ENCODE measurements at places on chromosomes 11 and 22.

- no peak for DNase-seq
Observed at GRCh38 chr11:20933086-20933485, 263.7 kb downstream of the NELL1 start.

DNA sequence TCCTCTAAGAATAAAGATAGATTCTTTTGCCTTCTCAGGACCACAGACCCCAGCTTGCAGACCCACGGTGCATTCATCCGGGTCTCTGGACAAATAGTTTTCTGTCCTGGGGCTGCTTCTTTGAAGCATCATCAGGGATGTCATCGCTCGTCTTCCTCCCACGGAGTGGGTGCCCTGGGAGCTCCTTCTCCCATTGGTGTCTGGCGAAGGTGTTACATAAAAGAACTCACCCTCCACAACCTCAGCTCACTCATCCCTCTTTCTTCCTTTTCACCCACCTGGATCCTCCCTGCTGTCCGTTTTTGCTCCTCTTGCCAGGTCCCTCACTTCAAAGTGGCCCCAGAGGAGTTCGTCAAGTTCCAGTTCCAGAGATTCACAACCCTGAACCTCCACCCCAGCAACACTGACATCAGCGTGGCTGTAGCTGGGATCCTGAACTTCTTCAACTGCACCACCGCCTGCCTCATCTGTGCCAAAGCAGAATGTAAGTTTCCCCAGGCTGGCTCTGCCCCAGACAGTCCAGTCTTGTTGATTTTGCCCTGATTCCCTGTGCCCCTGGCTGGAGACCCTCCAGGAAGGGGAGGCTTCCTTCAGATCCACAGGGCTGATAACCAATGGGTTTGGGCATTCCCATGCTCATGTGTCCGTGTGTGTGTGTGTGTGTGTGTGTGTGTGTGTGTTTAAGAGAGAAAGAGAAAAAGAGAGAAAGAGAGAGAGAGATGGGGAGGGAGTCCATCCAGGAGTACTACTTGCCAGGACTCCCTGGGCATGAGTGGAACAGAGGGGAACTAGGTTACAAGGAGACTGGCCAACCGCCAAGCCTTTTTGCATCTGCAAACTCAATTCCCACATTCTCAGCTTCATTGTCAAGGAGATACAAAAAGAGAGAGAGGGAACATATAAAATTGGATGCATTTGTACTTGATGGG is 204.2 kb upstream of the TBCEL start:
- DNase-seq = no peak

- DNase-seq = no peak
Observed at GRCh38 chr11:104570078-104570701, 328.1 kb downstream of the CASP12 start.

DNA sequence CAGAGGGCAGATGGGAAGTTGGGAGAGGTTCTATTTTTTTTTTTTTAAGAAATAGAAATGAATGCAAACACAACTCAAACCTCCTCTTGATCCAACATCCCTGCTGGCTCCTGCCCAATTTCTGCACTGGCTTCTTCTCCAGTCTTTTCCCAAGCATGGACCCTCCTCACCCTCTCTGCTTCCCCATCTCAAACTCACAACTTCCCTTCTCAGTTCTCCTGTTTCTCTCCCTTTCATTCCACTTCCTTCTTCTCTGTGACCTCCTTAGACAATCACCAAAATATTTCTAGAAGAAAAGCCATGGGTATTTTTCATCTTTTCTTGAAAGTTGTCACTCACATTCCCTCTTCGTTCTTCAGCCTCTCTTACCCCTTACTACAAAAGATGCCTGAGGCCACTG is 85.2 kb upstream of the VPREB1 start:
- no peak for DNase-seq

DNA sequence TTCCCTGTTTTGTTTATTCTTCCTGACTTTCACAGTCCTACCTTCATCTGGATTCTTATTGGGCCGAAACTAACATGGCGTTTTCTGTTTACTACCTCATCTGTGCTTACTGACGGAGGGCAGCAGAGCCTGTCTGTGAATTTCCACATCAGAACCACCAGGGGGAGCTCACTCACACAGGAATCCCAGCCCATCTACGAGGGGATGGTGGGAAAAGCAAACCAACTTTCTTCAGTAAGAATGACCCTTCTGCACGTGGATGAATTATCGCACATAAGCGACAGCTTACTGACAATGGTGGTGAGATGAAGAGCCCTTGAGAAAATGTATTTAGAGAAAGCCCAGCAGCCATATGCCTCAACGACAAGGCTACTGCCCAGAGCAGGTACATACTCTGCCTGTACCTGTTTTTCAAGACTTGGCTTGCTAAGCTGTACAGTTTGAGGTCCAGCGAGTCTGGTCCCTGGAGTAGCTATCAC is 42.5 kb downstream of the LARGE2 start:
- DNase-seq = peak; percentile 16

DNA sequence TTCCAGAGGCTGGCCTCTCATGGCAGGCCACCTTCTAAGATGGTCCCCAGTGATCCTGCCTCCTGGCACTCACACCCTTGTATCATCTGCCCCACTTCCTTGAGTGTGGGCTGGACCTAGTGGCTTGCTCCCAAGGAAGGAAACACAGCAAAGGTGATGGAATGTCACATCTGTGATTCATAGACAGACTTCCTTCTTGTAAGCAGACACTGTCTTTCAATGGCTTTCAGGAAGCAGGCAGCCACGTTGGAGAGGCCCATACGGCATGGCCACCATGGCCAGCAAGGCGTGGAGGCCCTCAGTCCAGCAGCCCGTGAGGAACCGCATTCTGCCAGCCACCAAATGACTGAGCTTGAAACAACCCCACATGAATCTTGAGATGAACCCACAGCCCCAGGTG is 11.3 kb downstream of the LMO1 start:
- DNase-seq = no peak

DNA sequence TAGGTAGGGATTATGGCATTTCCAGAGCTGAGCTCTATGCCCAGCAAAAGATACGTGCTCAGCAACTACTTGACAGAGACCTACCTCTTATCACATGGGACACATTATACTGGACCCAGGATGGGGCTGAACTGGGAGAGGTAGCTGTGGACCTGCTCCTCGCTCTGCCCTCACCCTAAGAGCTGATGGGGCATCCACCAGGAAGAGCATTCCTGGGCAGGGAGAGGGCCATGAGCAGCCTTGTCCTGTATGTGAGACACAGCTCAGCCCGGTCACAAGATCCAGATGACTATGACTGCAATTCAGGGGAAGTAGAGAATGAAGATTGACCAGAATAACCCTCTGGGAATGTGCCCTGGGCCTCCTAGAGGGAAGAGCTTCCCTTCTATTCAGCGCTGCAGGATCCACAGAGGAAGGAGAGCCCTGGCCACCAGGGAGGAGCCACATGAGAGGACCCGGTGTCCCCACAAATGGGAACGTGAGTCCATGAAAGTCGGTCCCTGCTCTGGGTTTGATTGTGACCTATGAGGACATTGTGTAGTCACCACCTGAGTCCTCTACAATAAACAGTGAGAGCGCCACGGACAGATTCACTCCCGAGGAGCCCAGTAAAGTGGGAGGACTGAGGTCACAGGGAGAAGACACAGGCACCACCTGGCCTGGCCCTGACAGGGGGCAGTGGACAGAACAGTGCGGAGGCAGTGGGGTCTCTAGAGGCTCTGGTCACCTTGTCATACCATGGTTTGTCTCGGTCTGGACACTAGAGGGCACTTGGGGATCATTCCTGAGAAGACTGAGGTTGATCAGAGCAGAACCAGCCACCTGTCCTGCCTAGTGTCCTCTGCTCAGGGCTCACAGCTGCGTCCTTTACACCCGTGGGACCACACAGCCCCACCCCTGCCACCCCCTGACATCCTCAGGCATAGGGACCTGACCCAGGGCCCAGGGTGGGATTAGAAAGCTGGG is 99.5 kb downstream of the ZNF280B start:
- no peak for DNase-seq

DNA sequence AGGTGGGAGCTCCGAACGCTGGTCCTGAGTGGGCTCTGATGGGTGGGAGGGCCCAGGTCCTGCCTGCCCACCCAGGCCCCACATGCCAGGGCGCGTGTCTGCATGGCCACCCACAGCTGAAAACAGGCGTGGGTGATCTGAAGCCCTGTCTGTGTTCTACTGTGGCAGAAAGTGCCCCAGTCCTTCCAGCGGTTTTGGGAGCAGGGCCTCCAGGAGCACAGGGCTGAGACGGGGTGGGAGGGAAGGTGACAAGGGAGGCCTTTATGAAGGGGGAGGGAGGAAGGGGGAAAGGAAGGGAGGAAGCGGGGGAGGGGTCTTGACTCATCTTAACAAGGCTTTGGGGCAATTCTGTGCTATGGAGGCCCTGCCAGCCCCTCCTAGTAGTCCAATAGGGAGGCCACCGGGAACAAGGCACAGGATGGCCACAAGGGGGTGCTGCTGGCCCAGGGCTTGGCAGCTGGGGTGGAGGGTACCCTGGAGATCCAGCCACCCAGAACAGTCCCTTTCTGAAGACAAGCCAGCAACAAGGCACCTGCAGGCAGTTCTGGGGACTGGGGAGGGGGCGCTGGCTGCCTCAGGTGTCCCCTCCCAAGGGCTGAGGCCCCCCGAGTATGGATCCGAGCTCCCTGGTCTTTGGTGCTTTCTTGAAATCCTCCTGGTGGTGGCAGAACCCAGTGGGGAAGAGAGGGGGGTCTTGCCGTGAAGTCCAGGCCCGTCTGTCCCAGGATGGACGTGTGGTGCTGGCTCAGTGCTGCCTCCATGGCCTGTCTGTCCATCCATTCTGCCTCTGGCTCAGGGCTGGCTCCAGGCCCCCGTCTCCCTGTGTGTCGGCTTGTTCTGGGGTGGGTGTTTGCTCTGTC is 6.3 kb upstream of the FADS3 start:
- peak; percentile 53 for DNase-seq

DNA sequence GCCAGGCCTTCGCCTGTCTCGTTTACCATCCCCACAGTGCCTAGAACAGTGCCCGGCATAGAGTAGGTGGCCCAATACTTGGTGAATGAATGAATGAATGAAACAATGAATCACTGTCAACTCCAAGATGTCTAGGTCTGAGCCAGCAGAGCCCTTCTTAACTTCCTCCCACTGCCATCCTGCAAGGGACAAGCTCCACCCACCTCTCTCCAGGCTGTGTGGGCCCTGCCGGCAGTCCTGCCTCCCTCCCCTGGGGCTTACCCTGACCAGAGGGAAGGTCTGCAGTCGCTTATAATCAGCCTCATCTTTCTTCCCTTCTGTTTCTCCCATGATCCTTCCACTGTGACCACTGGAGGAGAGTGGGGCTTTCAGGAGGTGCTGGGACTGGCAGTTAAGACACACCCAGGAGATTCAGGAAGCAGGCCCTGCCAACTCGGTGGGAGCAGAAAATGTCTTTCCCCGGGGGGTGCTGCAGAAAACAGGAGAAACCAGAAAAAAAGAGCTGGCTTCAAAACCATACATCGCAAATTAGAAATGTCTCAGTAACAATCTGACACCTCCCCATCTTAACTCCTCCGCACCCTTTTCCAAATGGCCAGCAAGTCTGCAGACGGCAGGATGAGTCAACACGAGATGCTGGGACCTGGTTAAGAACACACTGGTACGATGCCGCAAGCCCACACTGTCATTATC is 11.4 kb downstream of the DNAL4 start:
- no peak for DNase-seq

GRCh38 chr11:87307101-87307500 is 269.4 kb downstream of the TMEM135 start:
- no peak for DNase-seq

- DNase-seq = no peak
Observed at GRCh38 chr11:108302121-108302785, 79.4 kb downstream of the ATM start.

DNA sequence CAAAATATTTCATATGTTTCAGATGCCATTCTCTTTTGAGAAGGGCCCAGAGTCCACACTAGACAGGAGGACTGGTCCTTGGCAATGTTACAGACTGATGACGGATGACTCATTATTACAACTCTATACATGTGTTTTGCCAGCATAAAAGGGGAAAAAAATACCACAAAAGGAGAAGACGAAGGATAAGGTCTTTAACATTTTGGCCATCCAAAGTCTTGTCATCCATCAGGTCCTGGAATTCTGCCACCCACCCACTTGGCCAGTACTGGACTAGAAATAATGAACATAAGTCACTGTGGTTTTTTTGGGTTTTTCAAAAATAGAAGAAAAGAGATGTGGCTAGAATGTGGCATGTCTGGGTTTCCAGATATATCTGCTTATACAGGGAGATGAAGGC is 57.7 kb upstream of the BDNF start:
- DNase-seq = no peak

DNA sequence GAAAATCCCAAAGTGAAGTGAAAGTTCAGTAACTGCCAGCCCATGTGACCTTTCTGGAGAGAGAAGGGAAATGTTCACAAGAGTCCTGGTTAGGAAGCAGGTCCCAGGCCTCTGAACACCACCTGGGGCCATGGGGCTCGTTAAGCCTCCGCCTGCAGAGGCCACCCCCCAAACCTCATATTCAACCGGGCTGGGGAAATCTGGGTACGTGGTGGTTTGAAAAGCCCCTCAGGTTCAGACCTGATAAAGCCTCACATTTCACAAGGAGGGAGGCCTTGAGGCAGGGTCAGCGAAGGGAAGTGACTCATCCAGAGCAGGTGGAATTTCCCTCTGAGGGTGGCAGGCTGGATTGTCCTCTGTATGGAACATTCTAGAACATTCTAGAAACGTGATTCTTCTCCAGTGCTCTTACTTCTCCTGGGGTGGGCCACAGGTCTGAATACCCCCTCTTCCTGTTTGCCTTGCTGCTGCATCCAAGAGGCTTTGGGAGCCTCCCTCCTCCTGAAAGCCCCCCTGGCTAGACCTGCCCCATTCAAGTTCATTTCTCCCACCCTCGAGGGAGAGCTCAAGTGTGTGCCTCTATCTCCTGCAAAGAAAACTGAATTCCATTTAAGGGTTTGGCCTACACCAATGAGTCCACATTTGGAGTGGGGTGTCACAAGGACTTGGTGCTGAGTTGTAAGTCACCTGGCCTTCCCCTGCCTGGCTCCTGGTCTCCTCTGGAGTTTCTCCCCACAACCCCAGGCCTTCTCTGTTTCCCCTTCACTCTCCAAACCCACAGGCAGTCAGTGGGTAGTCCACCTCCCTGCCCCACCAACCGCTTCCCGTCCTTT is 6.3 kb downstream of the FXYD2 start:
- DNase-seq = no peak

DNA sequence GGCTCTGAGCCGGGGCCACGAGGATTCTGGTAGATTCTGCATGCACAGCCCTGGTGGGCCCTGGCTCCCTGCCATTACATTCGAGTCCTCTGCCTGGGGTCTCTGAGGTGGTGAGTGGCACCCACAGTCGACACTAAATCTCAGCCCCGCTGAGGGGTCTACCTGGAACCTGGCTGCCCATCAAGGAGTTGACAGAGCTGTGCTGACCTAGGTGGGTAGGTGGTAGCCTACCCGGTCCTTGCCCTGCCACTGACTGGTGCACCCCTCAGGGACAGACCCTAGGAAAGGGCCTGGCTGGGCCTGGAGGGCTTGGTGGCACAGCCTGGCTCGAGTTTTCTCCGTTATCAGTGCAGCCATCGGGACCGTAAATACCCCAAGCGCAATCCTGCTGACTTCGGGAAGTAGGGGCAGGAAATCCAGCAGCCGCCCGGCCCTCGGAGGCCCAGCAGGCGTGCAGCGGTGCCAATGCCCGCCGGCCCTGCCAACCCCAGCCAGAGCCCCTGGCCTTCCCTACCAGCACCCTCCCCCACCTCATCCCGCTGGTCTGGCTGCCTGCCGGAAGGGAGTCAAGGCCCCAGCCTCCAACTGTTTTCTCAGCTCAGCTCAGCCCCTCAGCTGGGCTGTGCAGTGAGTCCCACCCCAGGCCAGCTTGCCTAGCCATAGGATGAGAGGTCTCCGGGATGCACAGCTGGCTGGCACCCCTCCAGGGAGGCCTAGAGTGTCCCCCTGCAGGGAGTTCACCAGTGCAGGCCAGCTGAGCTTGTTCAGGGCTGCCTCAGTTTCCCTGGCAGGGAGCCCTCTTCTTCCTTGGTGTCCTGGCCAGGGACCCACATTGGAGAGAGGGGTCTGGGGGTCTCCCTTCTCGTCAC is 80.4 kb upstream of the KCNQ1OT1 start:
- no peak for DNase-seq
